ENCODE measurements at places on chromosomes 1 and 21.

GRCh38 chr1:207500306-207500705, 4.3 kb downstream of the CR1 start:
- peak; percentile 54 for DNase-seq

GRCh38 chr1:210342986-210343780, 14.5 kb downstream of the HHAT start:
- no peak for DNase-seq

GRCh38 chr1:167654975-167655575, 25.0 kb downstream of the RCSD1 start:
- DNase-seq: no peak

DNA sequence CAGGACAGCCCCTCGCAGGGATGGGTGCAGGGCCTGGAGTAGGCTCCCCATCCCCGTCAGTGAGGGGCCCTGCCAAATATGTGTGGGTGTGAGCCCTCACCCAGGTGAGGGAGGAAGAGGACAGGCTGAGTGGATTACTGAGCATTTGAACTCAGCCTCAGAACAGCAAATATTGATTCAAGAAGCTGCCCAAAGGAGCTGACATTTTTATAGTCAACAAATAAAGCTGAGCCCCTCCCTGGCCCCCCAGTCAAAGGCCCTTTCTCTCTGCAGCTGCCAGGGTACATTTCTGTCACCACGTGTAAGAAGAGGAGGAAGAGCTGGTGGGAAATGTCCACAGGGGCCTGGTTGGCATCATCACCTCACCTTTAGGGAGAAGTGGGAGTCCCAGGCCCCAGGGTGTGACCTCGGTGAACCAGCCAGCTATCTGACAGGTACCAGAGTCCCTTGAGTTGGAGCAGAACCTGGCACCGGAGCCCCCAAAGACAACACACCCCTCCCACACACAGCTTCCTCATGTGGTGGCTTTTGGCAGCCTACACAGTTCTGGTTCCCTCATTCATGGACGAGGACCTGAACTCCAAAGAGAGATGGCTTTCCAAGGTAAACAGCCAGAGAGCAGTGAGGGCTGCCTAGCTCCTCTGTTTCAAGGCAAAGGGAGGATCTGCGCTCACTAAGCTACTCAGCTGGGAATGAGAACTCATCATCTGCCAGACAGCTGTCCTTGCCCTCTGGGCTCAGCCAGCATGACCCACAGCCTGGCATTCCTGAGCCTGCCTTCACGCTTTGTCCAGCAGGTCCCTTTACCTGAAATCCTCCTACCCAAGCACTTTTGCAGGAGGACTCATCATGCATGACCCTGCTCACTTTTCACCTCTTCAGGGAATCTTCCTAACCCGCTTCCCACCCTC, 43.0 kb upstream of the TENT5C start:
- no peak for DNase-seq

- no peak for DNase-seq
Measured at GRCh38 chr1:36366091-36366661, 19.5 kb downstream of the STK40 start.

DNA sequence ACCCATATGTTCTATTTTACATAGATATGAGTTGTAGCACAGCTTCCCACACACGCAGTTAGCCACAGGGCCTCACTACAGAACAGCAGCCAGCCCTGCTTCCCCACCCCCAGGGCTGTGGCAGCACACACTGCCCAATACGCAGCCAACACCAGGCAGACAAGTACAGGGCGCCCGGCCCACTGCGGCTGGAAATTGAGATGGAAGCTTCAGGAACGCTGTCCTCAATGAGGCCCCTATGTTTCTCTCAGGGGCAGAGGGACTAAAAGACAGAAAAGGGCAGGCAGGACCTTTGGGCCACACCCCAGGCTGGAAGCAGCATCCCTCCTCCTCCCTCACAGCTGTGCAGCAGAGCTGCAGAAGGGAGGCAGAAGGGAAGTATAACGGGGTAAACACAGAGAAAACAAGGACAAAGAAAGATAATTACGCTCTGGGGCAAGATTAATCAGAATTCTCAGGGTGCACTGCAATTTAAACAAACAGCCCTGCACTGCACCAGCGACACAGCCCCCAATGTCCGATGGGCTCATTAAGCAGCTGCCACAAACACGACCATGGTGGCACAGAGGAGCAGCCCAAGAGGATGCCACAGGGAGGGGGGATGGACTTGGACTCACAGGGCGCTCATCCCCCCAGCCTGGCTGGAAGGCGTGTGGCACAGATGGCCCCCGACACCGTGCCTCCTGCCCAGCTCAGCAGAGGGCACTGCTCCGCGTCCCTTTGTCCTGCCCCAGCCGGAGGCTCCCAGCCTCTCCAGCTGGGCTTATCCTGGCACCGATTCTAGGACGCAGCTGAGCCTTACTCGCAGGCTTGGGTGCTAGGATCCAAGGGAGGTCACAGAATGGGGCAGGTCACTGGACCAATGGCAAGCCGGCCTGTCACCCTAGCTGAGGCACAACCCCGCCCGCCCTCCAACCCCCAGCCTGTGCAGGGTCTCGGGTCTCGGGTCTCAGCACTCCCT, 14.2 kb downstream of the WDR4 start:
- DNase-seq: no peak

DNA sequence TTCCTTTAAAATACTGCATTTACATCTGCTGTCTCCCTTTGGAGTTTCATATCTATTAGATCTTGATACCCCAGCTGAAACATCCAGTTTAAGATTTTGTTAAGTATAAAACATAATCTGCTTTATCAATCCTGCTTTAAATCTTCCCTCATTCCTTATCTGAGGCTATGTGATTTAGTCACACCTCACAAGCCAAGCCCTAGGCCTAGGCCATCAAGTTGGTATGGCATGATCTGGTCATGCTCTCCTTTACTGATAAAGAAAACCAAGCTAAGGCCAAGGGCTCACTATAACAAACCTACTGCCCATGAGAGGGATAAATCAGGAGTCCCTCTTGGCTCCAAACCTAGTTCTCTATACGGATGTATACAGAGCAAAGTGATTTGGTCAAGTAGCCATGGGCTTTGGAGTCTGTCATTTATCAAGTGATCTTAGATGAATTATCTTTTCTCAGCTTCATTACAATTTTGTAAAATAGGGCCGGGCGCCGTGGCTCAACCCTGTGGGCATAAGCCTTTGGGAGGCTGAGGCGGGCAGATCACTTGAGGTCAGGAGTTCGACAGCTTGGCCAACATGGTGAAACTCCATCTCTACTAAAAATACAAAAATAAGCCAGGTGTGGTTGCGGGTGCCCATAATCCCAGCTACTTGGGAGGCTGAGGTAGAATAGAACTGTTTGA, 22.8 kb downstream of the ENSA start:
- DNase-seq: no peak

DNA sequence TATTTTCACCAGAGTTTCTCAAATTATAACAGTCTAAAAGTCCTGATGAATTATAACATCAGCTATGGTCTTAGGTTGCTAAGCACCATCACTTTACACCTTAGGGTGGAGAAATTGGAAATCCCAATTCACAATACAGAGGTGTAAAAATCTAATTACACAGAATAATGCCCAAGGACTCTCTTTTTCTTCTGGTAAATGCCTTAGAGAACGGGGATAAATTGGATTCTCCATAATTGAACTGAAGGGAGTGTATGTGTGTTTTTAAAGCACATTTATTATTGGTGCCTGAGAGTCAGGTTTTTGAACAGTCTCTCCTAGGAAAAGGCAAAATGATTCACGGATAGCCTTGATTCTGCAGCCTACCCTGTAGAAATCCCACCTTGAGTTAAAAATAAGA, 66.8 kb downstream of the NIBAN1 start:
- no peak for DNase-seq

DNA sequence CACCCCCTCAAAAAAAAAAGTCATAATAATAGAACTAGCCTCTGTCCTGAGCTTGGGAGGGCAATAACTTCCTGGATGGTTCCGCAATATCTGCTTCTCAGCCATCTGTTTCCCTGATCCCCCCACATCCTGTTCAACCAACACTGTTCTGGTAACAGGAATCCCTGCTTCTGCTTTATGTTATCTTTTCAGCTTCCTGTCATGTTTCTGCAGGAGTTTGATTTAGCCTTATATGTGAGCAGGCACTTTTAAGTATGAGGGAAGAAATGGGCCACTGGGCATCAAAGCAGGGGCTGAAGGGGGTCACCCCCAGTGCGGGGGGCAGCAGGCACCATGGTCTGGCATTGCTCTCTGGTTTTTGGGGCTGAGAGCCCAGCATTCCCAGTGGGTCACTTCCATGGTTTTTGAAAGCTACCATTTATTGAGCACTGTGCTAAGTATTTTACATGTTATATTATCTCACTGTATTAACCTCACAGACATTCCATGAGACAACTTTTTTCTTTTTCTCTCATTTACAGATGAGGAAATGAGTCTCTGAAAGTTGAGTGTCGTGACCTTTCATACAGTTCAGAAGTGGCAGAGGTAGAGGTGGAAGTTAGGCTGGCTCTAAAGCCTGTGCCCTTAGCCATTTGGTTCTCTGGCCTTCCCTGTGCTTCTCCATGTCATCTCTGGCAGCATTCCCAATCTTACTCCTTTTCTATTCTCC, 61.9 kb downstream of the DNTTIP2 start:
- peak; percentile 53 for DNase-seq

GRCh38 chr1:47532921-47533792, 95.3 kb downstream of the FOXD2 start:
- peak; percentile 14 for DNase-seq

DNA sequence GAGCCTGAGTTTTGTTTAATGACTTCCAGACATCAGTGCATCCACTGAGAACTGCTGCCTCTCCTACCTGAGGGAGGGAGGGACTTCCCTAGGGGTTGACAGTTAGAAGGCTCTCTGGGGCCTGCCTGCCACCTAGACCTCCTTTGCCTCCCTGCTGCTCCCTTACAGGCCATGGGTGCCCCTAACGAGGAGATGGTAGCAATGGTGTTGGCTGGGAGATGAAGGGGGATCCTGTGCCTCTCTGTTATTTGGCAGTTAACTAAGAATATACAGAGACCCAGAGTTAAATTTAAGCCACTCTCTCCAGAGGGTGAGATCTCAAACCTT, 66.1 kb downstream of the UBE2U start:
- no peak for DNase-seq

DNA sequence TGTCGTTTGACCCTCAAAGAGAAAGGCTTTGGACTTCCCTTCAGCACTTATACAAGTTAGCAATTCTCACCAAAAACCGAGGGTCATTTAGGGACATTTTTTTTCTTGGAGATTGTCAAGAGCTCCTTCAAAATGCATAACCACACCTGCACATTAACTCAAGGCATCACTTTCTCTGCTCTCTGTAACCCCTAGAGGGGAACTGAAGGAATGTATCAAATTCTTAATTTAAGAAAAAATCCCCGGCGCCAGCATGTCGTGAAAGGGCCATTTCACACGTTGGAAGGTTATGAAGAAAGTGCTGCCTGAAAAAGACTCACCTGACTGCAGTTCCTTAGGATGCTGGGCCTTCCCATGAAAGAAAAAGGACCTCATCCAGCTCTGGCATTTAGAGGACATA, 131.6 kb upstream of the ZC3H12A start:
- DNase-seq: no peak

DNA sequence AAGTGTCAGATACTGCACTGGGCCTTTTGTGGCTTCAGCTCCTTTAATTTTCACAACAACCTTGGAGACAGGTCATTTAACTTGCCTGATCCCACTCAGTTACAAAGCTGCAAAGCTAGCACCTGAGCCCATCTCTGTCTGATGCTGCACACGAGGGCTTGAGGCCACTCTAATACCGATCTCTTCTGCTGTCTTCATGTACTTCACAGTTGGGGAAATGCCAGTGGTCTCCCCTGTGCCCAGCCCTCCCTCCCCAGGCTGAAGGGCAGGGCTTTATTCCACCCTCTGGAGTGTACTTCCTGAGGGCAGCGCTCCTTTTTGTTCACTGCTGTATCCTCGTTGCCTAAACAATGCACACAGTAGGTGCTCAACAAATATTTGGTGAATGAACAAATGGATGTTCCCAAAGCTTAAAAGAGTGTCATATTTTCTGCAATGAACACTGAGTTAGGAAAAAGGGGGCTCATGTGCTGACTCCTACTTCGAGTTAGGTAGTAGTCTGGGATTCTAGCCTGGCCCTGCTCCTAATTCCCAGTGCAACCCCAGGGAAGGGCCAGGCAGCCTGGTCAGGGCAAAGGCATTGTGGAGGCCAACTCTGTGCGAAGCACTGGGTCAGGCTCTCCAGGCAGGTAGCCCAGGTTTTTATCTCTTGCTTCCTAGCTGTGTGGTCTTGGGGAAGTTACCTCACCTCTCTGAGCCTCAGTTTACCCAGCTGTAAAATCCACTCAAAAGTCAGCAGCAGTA, 1.1 kb downstream of the TMCO4 start:
- DNase-seq: no peak

GRCh38 chr21:31837618-31838390, 35.0 kb upstream of the HUNK start:
- DNase-seq: no peak

- no peak for DNase-seq
Measured at GRCh38 chr21:39662411-39662953, 49.7 kb downstream of the B3GALT5 start.

DNA sequence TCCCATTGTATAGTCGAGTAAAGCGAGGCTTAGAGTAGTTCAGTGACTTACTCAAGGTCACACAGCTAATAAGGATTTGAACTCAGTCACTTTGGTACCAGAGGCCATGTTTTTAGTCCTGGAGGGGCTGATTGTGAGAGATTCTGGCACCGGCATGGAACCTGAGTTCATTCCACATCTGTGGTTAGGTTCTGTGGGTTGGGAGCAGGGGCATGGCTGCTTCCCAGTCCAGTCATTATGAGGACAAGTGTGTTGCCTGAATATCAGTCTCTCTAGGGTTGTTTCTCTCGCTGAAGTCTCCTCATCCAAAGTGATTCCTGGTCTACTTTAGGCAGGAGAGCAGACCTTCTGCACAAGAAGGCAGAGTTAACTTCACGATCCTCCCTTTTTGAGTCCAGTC, 90.6 kb downstream of the C1orf94 start:
- no peak for DNase-seq

DNA sequence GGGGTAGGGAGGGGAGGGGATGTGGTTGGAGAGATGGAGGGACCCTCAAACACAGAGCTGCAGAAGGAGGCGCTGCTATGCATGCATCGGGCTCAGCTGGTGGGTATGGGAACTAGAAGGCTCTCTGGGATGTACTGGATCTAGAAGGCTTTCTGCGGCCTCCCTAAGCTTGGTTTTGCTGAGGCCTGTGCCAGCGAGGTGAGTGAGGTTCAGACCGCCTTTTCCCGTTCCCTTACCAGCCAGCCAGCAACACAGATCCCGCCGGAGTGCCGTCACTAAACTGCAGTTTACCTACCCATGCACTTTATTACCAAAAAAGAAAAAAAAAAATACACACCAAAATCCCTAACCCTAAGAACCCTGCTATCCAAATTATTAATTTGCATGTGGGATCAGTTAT, 180.2 kb downstream of the PRDM16 start:
- DNase-seq: no peak

DNA sequence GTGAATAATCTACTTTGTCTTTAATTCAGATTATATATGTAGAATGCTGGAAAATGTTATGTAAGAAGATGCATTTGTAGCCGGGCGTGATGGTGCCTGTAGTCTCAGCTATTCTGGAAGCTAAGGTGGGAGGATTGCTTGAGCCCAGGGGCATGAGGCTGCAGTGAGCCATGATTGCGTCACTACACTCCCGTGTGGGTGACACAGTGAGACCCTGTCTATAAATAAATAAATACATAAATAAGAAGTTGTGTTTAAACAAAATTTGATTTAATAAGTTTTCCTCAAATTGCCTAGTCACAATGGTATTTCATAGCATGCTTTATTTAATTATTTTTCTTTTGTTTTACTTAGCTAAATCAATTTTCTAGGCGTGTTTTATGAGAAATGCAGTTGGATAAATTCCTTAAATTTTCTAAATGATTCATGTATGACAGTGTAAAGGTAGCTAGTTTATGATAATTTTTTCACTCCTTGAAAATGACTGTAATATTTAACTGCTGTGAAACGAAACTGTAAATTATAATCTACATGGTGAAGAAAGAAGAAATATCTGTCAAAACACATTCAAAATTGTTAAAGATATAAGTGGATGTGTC, 232.6 kb downstream of the SRGAP2C start:
- DNase-seq: no peak
